Adipocyte (in vitro differentiated cells): ENCODE measurements at places on chromosomes 4 and X.
A peak's percentile ranks its signal among the peaks of the same experiment; 100 is the strongest.

DNA sequence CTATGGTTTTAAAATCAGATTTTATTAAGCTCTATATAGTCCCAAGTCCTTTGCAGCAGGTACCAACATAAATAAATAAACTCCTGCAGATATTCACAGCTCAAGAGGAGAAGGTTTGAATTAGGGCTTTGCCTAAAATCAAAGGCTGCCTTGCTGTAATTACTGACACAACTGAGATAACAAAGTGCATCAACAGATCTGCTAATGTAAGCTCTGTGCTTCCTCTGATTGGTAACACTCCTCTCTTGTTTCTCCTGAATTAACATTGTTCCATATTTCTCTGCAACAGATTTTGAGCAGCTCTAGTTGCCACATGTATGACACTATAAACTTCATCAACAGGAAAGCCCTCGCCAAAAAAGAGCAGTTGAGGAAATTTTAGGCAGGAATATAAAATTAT, 193.6 kb downstream of the SLC39A8 start:
- DNase-seq = no peak

GRCh38 chr4:28228561-28229491, 1368.2 kb downstream of the STIM2 start:
- peak; percentile 44 for DNase-seq

GRCh38 chr4:160523231-160523630, 1420.4 kb downstream of the RAPGEF2 start:
- DNase-seq = no peak

GRCh38 chrX:103607364-103608305, at the start of gene TCEAL3:
Gene TCEAL3 (plus strand): TSS chrX:103607963. CDS start chrX:103609065, 1,102 bp downstream.
- DNase-seq = peak; percentile 77

GRCh38 chr4:2044542-2045517, 14.3 kb upstream of the NAT8L start:
- no peak for DNase-seq

- no peak for DNase-seq
Measured at GRCh38 chr4:185909972-185910371, 98.0 kb upstream of the SORBS2 start.

DNA sequence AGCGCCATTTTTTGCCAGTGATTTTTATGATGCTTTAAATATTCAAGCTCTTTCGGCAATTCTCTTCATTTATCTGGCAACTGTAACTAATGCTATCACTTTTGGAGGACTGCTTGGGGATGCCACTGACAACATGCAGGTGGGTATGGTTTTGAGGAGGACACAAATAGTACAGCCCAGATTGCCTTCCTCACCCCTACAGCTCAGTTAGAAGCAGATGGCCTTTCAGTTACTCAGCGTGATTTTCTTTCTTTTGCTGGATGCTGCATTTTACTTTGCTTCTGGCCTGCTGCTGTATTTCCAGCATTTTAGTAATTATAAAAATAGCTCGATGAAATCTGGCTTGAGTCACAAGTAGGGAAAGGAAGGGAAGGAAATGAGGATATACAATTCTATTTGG, 114.7 kb downstream of the SLC4A4 start:
- DNase-seq = no peak

- DNase-seq = no peak
Measured at GRCh38 chrX:15973946-15974345, 119.3 kb upstream of the AP1S2 start.

- peak; percentile 30 for DNase-seq
Measured at GRCh38 chr4:95077864-95078263, 320.1 kb downstream of the BMPR1B start.

DNA sequence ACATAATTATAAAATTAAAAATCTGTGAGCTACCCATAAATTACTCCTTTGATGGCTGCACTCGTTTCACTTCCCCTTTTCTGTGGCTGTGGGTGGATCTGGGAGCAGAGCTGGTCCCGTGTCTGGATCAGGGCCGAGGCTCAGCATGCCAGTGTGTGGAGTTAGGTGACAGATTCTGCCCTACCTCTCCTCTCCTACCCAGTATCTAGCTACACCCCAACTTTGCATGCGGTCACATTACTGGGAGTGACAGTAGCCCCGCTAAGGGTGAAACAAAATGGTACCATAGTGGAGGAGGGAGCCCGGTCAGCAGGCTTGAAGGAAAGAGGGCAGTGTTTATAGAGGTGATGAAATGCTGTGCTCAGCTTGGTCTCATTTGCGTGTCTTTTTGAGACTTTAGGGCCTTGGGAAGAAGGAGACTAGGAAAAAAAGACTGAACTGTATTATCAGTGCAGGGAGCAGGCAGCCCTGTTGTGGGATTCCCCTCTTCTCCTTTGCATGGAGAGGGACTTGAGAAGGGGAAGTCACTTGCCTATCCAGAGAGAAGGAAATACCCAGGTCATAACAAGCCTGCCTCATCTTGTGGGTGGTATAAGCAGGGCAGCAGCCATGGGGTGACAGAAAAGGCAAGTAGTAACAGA, 48.4 kb downstream of the ARHGAP10 start:
- DNase-seq = no peak

GRCh38 chrX:23392195-23392594, 57.5 kb downstream of the PTCHD1 start:
- no peak for DNase-seq

DNA sequence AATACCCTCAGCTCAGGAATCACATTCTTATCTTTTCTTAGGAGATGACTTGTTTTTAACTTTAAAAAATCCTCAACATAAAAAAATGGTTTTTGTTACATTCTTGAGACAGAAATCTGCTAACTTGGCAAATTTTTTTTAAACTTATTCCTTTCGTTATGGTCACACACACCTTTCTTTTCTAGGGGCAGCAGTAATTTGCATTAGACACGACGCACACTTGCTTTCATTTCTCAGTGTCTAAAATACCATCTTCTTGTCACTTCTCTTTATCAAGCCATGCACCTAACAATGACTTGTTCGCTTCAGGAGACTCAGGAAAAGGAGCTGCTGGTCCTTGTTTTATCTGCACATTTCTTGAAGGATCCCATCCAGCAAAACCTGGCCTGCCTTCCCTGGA, 112.6 kb upstream of the TBL1X start:
- DNase-seq = no peak

- peak; percentile 73 for DNase-seq
Measured at GRCh38 chr4:87038837-87039615, 104.2 kb downstream of the AFF1 start.

- peak; percentile 93 for DNase-seq
Measured at GRCh38 chr4:48909697-48910096, 3.1 kb upstream of the OCIAD2 start.

- peak; percentile 45 for DNase-seq
Measured at GRCh38 chrX:323721-324628, 5.4 kb upstream of the GTPBP6 start.

- no peak for DNase-seq
Measured at GRCh38 chr4:154304679-154305078, 186.9 kb downstream of the DCHS2 start.

DNA sequence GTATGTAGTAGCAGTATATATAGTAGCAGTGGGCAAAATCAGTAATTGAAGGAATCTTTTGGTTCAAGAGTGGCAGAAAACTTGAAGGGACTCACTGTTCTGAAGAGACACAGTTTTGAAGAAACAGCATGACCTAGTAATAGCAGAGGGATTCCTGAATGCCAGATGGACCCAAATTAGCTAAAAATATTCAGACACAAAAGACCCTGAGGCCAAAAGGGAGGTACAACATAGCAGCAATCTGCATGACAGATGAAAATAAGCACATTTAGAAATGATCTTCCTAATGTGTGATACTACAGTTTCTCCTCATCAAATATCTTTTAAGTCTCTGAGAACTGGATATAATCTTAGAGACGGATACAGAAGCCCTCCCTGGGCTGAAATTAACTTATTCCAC, 536.6 kb downstream of the PPARGC1A start:
- no peak for DNase-seq

DNA sequence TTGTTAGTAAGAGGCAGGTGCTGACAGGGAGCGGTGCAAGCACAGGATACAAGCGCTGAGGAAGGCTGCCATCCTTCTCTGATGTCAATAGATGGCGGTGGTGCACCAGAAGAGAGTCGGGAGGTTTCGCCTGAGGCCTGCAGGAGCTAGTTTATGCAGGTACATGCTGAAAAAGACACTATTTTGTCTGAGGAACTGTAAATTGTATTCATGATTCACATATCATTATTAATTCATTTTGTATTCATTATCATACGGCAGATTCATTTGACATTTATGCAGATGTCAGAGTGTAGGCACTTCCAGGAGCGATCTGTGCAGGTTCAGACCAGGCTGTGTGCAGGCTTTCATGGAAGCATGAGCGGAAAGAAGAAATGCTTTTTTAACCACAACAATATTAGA, 824.0 kb downstream of the STIM2 start:
- DNase-seq = peak; percentile 78

DNA sequence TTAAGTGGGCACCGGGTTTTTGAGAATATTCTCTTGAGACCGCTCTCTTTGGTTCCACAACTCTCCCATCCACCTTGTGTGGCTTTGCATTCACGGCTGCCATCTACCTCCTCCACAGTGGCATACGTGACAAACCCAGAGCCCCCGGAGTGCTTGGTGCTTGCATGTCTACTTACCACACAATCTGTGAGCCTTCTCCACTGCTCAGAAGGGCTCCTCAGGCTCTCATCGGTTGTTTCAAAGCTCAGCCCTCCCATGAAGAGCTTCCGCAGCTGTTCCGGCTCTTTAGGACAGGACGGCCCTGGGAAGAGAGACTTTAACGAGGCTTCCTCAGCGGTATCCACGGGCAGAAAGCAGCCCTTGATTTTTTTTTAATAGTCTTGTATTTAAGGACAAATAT, 167.6 kb upstream of the ANK2 start:
- no peak for DNase-seq

DNA sequence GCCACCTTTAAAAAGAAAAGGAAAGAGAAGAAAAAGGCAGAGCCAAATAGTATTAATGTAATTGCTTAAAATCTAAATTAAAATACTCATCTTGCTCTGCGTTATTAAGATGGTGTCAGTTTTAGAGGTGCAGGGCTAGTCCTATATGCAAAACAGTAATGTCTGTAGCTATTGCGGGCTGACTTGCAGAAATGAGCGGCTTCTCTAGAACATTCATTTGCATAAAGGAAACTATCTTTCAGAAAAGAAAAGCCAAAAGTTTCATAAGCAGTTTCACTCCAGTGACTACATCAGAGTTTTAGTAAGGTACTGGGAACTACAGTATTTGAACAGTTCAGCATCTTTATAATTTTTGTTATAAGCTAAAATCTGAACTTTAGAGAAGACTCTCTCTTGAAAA, 6.0 kb downstream of the SMAD1 start:
- DNase-seq = no peak
